Type B pancreatic cell (in vitro differentiated cells): ENCODE measurements at places on chromosomes 2 and 18. TPM values are rescaled to one million over a fixed set of nuclear protein-coding genes. Genes with fewer than 3 reads are reported as not detected.

The ITGB6 gene
- total RNA-seq = 3.2 and 7.8 TPM in 2 replicates

The RNU2-63P gene
- total RNA-seq = 4.9 and 18.8 TPM in 2 replicates

The CMPK2 gene
- 4.4 and 7.2 TPM in 2 replicates for total RNA-seq

DNA sequence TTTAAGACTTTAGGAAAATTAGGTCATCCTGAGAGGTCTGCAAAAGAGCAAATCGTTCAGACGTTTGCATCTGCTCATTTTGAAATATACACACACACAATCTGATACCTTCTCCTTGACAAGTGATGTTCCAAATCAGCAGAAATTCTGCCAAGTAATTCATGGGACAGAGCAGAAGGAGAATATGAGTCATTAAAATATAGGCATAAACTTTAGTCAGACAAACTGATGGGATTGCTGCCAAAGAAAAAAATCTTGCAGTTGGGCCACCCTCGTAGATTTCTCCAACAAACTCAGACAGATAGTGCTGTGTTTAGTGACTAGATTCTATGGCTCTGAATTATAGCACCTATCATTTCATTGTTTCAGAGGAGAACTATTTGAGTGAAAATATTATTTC lies 336.3 kb downstream of the NYAP2 start:
- no peak for DNase-seq

- no peak for DNase-seq
Measured at GRCh38 chr2:50295596-50295995, 736.3 kb downstream of the NRXN1 start.

DNA sequence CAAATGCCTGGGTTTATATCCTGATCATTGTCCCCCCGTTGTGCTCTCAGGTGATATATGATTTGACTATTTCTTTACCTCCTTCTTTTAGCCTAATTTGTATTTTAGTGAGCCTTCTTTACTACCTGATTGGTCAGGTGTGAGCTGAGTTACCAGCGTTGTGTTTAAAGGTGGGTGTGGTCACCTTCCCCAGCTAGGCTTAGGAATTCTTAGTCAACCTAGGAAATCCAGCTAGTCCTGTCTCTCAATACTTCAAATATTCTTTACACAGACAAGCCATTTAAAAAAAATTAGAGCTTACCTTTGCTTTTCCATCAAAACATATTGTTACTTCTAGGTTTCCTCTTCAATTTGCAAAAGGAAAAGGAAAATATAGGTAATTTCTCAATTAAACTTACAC lies 30.2 kb downstream of the KYNU start:
- DNase-seq = no peak

- no peak for DNase-seq
Measured at GRCh38 chr2:9234680-9235146, 28.1 kb downstream of the ASAP2 start.

- no peak for DNase-seq
Measured at GRCh38 chr2:5749347-5749746, 57.2 kb downstream of the SOX11 start.
